ENCODE measurements at places on chromosomes 4 and X.
A peak's percentile ranks its signal among the peaks of the same experiment; 100 is the strongest.

DNA sequence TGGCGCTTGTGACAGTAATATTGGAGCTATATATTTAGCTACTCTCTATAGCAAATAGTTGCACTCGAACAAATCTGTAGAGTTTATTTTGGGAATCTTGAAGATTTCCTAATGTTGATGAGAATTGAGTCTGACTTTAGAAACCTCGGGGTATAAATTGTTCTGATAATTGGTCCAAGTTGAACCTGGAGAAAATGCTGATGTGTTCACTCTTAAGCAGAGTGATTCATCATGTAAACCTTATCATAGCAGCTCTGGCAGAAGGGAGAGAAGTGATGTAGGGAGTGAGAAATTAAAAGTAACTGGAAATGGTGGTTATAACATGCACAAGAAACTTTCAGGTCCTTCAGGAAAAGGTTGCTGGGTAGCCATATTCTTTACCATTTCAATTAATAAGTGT is 16.4 kb upstream of the SLC4A4 start:
- no peak for DNase-seq

DNA sequence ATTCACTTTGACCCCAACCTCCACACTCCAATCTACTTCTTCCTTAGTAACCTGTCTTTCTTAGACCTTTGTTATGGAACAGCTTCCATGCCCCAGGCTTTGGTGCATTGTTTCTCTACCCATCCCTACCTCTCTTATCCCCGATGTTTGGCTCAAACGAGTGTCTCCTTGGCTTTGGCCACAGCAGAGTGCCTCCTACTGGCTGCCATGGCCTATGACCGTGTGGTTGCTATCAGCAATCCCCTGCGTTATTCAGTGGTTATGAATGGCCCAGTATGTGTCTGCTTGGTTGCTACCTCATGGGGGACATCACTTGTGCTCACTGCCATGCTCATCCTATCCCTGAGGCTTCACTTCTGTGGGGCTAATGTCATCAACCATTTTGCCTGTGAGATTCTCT is 344 bp downstream of the OR13H1 start:
- no peak for DNase-seq

DNA sequence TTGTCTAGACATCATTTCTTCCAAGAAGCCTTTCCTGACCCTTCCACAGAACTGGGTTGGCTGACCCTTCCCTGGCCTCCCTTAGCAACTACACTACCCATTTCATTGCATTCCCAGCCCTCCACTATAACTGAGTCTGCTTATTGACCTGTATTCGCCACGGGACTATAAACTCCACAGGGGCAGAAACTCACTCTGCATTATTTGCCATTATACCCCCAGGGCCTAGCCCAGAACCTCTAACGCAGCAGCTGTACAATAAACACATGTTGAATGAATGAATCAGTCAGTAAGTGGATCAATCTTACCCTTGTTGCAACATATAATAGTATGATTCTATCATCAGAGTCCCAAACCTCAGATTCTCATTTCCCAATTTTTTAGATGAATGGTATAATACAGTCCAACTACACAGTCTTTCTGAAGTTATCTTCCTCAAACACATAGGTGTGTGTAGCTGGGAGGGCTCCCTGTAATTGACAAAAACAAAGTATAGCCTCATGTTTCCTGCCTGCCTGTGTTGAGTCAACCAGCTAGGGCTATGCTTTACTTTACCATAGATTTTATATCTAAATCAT is 209.3 kb downstream of the CHIC2 start:
- DNase-seq = no peak

GRCh38 chr4:158809611-158810486 is 41.0 kb downstream of the FNIP2 start:
- peak; percentile 60 for DNase-seq

- DNase-seq = no peak
These were observed 85.9 kb downstream of the GATB start for GRCh38 chr4:151674804-151675391.

DNA sequence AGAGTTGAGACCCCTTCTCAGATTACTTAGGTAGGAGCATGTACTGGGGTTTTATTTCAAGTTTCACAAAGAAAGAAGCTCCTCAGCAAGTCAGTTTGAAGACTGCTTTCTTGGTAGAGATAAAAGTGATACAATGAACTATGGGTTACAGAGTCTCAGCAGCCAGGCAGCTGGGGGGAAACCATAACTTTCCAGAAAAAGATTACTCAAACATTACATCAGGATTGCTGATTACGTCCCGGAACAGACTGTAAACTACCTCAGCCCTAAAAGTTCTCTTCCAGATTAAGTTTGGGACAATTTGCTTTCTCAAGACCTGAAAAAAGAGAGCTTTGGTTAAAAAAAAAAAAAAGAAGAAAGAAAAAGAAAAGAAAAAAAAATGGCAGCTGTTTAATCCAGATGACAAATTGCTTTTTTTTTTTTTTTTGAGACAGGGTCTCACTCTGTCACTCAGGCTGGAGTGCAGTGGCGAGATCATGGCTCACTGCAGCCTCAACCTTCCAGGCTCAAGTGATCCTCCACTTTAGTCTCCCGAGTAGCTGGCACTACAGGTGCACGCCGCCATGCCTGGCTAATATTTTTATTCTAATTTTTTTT is 16.6 kb downstream of the SAT1 start:
- no peak for DNase-seq

DNA sequence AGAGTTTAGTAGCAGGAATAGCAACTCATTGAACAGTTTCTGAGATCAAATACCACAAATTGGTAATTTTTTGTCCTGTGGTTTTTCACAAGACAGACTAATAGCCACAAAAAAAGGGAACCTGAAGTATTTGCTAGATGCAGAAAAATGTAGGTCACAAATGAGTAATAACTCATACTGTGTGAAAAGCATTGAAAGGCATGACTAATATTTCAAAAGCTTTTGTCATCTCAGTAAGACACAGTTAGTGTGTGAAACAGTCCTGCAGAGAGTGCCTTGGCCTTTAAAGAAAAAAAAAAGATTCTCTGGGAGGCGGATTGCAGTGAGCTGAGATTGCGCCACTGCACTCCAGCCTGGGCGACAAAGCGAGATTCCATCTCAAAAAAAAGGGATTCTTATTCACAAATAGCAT is 31.4 kb upstream of the SLC25A31 start:
- DNase-seq = no peak

- DNase-seq = no peak
These were observed 168.6 kb downstream of the PTTG2 start for GRCh38 chr4:38128478-38129459.

DNA sequence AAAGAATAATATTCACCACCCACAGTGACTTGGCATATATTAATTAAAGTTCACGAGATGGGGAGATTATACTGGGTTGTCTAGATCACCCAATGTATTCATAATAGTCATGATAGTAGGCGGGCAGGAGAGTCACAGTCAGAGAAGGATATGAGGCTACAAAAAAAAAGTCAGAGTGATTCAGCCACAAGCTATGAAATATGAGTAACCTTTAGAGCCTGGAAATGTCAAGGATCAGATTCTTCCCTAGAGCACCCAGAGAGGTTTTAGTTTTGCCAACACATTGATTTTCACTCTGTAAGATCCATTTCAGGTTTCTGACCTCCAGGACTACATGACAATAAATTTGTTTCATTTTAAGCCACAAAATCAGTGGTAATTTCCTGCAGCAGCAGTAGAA is 501.9 kb downstream of the GABRG1 start:
- no peak for DNase-seq

GRCh38 chrX:72584163-72584562 is 11.5 kb upstream of the HDAC8 start:
- DNase-seq = no peak

- no peak for DNase-seq
These were observed 210.3 kb upstream of the SPIN4 start for GRCh38 chrX:63561425-63561824.

- DNase-seq = no peak
These were observed 5.3 kb downstream of the DIAPH2 start for GRCh38 chrX:96689991-96690390.

DNA sequence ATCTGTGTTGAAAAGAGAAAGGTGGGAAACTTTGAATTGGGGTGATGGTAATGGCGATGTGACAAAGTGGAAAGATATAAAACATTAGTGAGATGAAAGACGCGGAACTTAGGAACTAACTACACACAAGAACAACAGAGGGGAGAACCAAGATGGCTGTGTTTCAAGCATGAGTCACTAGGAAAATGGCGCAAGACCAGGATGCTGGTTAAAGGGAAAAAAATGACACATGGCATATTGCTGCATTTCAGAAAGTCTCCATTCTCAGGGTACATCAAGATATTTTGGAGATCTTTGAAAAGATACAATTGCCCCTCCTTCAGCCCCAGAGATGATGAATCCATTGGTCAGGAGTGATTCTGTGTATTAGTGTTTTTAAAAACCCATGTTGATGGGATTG is 164.4 kb downstream of the FBXO8 start:
- peak; percentile 38 for DNase-seq

- DNase-seq = no peak
These were observed 180.5 kb downstream of the SOWAHB start for GRCh38 chr4:76717431-76717830.

DNA sequence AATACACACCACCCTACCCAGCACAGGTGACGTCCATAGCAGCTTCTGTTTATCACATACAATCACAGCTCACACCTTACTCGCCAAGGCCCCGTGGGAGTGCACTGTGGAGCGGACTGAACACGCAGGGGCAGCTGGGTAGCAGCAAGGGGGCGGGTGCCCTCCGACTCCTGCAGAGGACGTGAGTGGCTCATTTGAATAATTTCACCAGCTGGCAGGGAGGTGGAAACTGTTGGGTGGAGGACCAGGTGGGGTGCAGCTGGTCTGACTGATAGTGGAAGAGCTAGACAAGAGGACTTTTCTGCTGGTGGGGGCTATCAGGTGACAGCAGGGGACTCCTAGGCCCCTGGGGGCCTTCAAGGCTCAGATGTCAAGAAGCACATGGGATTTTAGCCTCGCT is 16.3 kb downstream of the MAN2B2 start:
- DNase-seq = no peak

DNA sequence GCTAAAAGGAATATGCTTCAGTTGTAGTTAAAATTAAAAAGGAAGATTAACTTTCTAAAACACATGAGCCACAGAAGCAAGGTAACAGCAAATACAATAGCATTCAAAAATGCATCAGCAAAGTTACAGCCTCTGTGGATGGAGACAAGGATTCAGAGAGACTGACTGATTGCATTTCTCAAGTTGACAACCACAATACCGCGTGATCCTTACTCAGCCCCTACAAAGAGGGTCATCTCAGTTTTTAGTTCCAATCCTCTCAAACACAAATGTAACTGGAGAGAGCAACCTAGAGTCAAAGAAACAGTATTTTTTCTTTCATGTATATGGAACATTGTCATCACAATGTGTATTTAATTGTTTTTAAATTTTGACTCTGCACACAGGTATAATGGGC is 14.2 kb upstream of the C1QTNF7 start:
- no peak for DNase-seq

GRCh38 chr4:17915439-17915838 is 104.7 kb downstream of the NCAPG start:
- DNase-seq = no peak

DNA sequence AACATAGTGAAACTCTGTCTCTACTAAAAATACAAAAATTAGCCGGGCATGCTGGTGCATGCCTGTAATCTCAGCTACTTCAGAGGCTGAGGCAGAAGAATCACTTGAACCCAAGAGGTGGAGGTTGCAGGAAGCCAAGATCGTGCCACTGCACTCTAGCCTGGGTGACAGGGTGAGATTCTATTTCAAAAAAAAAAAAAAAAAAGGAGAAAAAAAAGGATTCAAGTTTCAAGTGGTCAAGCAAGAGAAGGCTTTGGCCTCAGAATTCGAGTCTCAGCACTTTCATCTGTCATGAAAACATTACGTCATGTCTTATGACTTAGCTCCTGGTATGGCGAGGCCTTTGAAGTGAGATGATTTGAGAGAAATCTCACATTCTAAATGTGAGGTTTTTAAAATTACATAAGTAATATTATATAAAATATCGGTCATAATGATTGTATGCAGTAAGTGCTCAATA is 21.2 kb upstream of the DHRSX start:
- DNase-seq = no peak

GRCh38 chr4:150258569-150258968 is 180.3 kb downstream of the DCLK2 start:
- DNase-seq = no peak

DNA sequence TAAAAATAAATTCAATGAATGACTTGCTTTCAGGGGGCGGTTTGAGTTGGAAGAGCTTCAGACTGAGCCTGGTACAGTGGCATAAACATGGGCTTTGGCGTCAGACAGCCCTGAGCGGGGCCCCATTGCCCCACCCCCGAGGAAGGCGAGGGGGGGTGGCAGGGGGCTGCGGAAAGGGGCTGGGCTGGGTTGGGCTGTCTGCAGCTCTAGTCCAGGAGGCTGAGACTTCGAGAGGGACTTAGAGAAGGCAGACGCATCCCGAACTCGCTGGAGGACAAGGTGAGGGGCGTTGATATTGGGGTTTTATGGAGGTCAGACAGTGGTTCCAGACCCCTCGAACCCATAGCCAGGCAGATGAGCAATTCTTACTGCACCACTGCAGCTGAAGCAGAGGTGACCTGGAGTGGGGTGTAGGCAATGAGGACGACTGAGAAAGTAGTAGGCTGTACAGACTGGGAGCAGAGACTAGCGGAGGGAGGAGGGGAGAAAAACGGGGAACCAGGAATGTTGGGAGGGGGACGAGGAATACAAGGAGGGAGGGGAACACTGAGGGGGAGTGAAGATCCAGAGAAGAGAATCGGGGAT is at the start of gene MAGED2:
Gene MAGED2, plus strand, starts transcription at position 222 of the 585 bp plus-strand sequence. CDS start 1,587 bp downstream, outside the sequence.
- DNase-seq = no peak

DNA sequence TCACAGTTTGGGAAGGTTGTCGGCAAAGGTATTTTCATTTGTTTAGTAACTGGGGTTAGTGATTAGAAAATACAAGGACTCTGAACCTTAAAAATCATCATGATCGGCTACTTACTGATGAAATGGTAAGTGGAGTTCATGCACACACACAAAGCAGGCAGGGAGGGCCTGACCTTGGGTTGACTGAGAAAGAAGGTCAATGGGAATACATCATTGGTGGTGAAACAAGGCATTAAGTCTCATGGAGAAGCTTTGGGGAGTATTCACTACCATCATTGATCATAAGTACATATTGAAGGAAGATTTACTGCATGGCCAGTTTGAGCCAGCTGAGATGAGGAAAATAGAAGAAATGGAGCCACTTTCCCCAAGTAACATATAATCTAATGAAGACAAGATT is 74.4 kb downstream of the LUZP4 start:
- DNase-seq = no peak

GRCh38 chr4:11824566-11824965 is 395.9 kb upstream of the HS3ST1 start:
- peak; percentile 10 for DNase-seq

DNA sequence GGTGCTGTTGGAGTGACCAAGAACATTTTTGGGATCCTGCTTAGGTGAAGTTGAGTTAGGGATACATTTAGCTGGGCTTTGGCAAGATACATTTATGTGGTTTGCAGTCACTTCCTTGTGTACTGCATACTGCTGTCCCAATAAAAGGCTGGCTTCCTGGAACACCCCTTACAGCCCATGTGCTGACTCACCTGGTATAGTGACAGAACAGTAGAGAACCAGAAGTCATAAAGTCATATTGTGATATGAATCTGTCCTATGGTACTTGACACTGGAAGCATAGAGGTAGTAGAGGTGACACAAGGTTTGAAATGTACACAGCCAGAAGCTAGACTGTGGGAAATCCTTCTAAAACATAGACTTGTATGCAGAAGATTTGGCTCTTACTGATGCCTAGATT is 55.3 kb upstream of the SLC25A43 start:
- DNase-seq = no peak

Measured in HL-60 (cell line).